ENCODE measurements at places on chromosomes 2 and 18.

GRCh38 chr2:29165362-29166241 is 50.4 kb downstream of the CLIP4 start:
- peak; percentile 83 for DNase-seq

DNA sequence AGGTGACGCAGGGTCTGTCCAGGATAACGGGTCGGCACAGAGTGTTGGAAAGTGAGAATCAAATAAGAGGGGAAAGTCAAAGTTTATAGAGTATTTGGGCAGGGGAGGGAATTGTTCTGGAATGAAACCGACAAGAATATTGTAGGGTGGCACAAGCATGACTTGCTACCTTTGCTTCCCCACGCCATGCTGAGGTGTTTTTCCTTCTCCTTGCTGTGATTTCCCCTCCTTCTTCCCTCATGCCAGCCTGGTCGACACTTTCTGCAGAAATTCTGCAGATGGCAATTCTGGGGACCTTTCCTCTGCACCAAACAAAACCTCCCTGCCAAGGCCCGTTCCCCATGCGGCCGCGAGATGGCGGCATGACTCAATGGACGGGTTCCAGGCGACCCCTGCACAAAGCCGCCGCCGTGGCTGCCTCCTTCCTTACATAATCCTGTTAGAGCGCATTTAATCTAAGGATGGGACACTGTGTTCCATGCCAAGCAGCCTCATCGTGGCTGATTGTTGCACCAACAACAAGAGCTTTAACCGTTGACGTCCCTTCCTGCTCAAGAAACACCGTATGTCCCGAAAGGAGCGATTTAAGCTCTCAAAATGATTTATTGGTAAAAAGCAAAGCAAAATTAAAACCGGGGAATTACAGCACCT is at the start of gene MRO:
TSS of gene MRO (minus strand) at position 289 of the 651 bp plus-strand sequence. CDS start 10,616 bp downstream, outside the sequence.
- DNase-seq: peak; percentile 68

- DNase-seq: no peak
These were observed 120.7 kb downstream of the CYP26B1 start for GRCh38 chr2:72026819-72027425.

GRCh38 chr2:108936866-108937265 is 52.2 kb downstream of the EDAR start:
- DNase-seq: no peak

GRCh38 chr2:47134386-47135090 is 20.6 kb downstream of the STPG4 start:
- DNase-seq: peak; percentile 62

DNA sequence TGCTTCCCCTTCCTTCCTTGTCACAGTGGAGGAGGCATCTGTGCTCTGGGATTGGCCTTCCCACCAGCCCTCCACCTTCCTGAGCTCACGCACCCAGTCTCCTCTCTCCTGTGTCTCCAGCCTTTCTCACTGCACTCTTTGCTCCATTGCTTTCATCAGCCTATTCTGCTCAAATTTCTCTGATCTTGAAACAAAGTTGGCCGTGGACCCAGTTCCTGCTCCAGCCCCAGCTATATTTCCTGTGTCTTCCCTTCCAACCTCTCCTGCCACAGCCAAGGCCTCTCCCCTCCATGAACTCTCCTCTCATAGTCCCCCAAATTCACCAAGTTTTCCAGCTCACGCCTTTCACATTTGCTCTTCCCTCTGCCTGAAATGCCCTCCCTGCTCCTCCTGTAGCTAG is 226.6 kb upstream of the AGAP1 start:
- no peak for DNase-seq

- peak; percentile 36 for DNase-seq
These were observed 20.4 kb upstream of the BCL2 start for GRCh38 chr18:63339920-63340484.

DNA sequence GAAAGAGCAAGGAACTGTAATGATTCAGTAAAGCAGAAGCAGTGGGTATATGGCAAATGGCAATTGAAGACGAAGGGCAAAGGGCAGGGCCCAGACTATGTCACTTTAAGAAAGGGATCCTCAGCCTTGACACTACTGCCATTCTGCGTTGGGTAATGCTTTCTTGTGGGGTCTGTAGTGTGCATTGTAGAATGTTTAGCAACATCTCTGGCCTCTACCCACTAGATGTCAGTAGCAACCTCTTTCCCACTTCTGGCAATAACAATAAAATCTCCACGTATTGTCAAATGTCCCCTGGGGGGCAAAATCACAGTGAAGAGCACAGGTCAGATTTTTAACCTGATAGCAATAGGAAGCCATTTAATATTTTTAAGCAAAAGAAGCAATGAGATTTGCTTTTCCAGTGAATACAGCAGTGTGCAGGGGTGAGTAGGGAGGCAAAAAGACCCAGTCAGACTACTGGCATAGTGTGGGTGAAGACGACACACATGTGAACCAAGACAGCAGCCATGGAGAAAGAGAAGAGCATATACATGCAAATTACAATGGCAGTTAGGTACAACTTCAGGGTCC is 209.5 kb downstream of the DYM start:
- DNase-seq: peak; percentile 25

DNA sequence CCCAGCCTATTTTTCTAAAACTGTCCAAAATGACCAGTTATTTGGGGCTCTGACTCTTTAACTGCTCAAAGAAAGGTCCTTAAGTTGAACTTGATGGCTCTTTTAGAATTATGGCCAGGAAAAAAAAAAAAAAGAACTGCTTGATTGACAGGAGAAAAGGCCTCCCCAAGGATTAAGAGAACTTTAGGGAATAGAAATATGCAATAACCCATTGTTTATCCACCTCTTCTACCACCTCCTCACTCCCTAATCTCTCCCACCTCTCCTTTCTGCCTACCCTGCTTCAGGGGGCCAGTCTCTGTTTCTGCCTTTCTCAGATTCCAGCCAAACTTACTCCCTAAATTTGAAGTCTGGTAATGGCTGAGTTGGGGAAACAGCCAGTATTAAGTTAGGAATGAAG is 5.7 kb upstream of the STRN start:
- DNase-seq: no peak

GRCh38 chr2:226798422-226799210 is 1.0 kb downstream of the IRS1 start:
- DNase-seq: peak; percentile 58

GRCh38 chr2:116317111-116317510 is 1497.4 kb upstream of the DDX18 start:
- no peak for DNase-seq
